ENCODE measurements at places on chromosomes 3 and 15.

GRCh38 chr3:73774645-73775044, 149.9 kb upstream of the PDZRN3 start:
- DNase-seq: no peak

- DNase-seq: no peak
Measured at GRCh38 chr15:77122576-77122975, 51.7 kb upstream of the TSPAN3 start.

- no peak for DNase-seq
Measured at GRCh38 chr15:71542836-71543235, 267.5 kb upstream of the NR2E3 start.

GRCh38 chr3:4994144-4994730, 15.0 kb downstream of the BHLHE40 start:
- DNase-seq: no peak

DNA sequence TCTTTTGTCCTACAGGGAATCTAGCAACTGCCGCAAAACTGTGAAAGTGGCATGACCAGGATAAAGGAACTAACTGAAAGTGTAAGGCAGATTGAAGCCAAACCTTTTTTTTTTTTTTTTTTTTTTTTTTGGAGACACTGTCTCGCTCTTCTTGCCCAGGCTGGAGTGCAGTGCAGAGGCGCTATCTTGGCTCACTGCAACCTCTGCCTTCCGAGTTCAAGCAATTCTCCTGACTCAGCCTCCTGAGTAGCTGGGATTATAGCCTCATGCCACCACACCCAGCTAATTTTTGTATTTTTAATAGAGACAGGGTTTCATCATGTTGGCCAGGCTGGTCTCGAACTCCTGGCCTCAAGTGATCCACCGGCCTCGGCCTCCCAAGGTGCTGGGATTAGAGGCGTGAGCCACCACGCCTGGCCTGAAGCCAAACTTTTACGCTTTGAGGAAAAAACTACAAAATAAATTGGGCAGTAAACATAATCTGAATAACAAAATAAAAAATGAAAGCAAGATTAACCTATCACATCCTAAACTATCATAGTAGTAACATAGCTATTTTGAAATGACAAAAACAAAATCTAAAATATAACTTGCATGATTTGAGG, 9.7 kb downstream of the SLTM start:
- no peak for DNase-seq

Measured in midbrain (tissue), 1 donor.